ENCODE measurements at places on chromosomes 2 and 18. TPM values are rescaled to one million over a fixed set of nuclear protein-coding genes. Genes with fewer than 3 reads are reported as not detected.

DNA sequence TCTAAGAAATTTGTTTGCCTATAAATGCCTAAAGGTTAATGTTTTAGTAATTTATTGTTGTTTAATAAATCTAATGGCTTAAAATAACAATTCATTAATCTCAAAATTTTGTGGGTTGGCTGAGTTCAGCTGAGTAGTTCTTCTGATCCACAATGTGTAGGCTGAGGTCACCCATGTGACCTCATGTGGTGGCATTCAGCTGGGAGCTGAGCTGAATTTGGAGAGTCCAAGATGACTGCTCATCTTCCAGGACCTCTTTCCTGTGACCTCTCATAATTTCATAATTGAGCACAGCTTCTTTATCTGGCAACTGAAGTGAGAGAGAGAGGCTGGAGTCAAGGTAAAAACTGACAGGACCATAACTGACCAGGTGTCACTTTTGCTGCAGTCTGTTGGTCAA lies 132.4 kb downstream of the TXNL1 start:
- H3K4me1 ChIP-seq = no peaks in the 10 kb centered on the region
- H3K27me3 ChIP-seq = no peaks in the 10 kb centered on the region
- no peak overlapping the region for H3K4me3 ChIP-seq
- DNase-seq = no peak

Gene RGPD4
- total RNA-seq = 0.19 TPM

DNA sequence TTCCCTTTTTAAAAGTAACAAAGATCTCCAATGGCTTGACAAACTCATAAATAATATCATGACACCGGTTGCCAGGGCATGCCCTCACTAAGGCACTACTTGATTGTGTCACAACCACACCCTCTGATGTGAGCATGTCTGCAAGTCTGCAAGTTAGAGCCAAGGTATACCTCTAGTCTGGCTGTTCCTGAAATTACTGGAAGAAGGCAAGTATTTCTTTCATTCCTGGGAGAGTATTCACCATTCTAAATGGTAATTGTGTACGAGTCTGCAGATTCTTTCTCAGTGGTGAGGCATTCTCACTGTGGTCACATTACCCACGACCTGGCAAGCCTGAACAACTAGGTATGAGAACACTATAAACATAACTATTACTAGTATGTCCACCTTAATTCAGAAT lies 25.7 kb upstream of the RNU4ATAC start:
- no peaks in the 10 kb centered on the region for H3K27me3 ChIP-seq
- no peak overlapping the region for H3K4me3 ChIP-seq
- DNase-seq = no peak
- peaks cover 27% of the 10 kb centered on the region for H3K36me3 ChIP-seq
- no peaks in the 10 kb centered on the region for H3K4me1 ChIP-seq
- no peak overlapping the region for H3K27ac ChIP-seq

GRCh38 chr2:237888389-237888788 lies 29.0 kb downstream of the RAMP1 start:
- no peaks in the 10 kb centered on the region for H3K36me3 ChIP-seq
- no peak overlapping the region for H3K27ac ChIP-seq
- no peaks in the 10 kb centered on the region for H3K27me3 ChIP-seq
- H3K4me1 ChIP-seq = no peaks in the 10 kb centered on the region
- DNase-seq = no peak
